Activated T-cell treated with anti-CD3 and anti-CD28 coated beads, Interleukin-2, amount 50 U/mL, for 24 hours (primary cell): ENCODE measurements at places on chromosomes 2 and 18.

DNA sequence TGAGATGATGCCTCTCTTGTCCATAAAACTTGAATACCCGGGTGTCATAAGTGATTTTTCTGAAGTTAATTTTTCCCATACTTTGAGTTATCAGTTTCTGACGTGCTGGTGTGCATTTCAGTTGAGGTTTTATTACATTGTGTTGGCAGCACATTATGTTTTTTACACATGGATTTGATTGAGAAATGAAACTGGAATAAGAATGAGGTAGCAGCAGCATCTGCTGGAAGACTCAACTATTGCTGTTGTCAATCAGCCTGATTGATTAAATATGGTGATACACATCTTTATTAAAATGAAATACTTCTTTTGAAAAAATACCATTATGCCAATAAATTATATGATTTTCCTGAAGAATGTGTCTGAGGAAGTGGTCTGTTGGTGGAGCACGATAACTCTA, 60.5 kb downstream of the INSIG2 start:
- DNase-seq = no peak

- no peak for DNase-seq
Measured at GRCh38 chr2:151664520-151664919, 69.8 kb downstream of the NEB start.

DNA sequence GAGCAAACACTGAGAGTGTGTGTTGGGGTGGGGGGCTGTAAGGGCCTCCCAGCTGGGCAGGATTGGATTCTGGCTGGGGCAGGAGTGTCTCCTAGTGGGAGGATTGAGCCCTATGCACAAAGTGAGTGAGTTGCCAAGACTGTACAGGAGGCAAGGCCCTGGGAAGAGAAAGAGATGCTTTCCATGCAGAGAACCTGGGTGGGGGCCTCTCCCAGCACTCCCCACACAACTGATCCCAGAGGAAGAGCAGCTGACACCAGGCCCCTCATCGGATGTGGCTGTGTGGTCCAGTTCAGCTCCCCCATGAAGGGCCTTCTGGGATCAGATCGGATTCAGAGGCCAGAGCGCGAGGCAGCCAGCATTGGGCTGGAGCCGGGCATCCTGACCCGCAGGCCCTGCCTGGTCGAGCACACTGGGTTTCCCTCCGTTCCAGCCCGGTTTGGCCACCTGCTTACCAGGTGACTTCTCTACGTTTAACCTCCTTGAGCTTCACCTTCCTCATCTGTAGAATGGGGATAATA, 49.4 kb upstream of the FAHD2A start:
- DNase-seq = no peak

DNA sequence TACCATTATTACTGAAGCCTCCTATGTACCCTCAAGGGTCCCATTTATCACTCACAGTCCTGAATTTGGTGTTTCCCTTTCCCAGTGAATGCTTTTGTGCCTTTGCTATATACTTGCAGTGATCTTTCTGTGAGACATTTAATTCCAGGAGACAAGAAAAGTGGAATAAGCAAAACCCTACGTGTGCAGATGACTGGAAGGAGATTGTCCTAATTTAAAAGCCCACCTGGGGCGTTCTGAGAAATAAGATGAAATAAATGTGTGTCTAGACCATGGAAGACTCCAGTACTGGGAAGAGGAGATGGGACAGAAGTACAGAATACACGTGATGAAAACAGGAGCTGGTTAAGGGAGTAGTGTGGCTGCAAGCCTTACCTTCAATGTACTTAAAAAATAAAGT, 19.3 kb downstream of the TYMS start:
- DNase-seq = no peak

DNA sequence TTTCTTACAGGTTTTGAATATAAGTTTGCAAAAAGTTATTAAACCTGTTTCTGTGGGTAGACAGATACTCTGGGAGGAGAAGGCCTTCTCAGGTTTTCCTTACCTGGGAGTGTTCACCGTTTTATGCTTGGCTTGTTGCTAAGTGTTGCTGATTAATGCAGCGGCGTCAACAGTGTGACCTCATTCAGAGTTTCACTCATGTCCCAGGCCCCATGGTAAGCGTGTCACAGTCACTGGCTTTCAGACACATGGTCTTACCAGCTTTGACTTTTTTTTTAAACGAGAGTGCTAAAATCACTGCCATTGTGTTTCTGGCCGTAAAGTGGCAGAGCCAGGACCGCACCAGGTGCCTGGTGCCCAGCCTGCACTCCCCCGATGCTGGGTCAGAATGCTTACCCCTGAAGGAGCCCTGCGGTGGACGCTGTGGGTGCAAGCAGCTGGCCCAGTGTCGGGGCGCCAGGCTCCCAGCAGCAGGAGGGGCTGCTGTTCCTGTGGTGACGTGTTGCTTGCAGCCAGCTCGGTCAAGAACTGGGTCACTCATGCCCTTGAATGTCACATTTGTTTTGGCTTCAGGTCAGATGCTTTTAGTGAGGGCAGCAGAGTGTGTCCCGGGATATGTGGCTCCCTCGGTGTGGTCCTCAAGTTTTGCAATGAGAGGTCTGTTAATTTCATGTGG, 3.5 kb downstream of the CAPN10 start:
- DNase-seq = no peak

DNA sequence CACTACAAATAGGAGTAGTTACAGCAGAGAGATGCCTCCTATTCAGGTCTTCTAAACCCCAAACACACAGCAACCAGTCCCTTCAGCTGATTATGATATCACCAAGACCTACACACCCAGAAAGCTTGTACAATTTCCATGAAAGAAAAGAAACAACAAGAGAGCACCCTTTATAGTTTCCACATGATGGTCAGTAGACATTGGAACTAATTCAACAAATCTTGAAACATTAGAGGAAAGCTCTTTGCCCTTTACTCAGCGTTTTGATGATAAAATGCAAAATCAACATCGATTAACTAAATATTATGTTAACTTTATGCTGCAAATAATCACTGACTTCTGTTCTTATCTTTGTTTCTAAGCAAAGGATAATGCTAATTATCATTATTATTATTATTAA, 393.6 kb upstream of the ID2 start:
- DNase-seq = no peak

DNA sequence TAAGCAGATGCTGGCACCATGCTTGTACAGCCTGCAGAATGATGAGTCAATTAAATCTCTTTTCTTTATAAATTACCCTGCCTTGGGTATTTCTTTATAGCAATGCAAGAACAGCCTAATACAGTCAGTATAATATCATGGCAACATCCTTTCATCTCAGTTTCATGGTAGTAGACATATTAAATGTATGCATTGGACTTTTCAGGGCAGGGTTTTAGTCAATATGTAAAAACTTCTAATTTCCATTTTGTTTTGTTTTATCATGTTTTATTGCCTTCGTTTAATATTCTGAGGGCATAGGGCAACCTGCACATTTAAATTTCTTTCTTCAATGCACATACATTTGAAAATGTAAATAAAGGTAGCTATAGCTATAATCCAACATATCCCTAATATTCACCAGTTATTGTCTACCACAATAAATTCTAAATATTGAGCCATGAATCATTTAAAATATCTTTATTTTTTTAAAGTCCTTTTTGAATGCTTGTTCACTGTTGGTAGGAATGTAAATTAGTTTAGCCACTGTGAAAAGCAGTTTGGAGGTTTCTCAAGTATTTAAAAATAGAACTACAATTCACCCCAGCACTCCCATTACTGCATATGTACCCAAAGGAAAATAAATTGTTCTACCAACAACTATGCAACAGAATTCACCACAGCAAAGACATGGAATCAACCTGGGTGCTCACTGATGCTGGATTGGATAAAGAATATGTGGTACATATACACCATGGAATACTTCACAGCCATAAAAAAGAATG, 41.8 kb upstream of the GRB14 start:
- no peak for DNase-seq

GRCh38 chr2:192749611-192750200, 555.0 kb upstream of the TMEFF2 start:
- DNase-seq = no peak

GRCh38 chr18:5095239-5095638, 101.8 kb downstream of the AKAIN1 start:
- DNase-seq = no peak

DNA sequence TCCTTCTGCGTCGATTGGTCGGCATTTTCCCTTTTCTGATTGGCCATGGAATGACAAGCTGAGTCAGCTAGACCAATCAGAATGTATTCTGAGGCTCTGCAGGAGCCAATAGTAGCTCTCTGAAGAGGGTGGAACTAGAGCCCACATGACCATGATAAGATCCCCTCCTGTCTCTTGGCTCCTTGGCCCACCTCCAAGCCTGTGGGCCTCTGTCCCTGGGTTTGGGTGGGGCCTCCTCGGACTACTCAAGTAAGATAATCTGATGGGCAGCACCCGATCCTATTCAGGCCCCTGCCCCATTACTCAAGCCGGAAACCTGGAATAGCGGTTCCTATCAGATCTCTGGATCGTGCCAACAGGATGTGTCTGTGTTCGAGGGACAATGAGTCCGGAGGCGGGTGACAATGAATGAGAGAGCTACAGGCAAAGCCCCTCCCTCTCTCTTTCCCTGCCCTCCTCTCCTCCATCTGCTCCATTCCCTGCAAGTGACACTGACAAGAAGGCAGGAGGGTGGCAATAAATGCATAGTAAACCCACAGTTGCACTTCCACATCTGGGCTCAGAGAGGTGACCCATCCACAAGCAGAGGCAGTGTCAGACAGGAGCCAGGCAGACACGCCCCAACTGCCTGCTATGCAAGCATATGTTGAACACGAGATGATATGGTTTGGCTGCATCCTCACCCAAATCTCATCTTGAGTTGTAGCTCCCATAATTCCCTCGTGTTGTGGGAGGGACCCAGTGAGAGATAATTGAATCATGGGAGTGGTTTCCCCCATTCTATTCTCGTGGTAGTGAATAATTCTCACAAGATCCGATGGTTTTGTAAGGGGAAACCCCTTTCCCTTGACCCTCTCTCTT, 114.7 kb downstream of the TNS1 start:
- no peak for DNase-seq

GRCh38 chr2:226514895-226515294, 284.7 kb downstream of the IRS1 start:
- DNase-seq = no peak

- DNase-seq = no peak
Measured at GRCh38 chr2:74333175-74333574, 10.0 kb downstream of the SLC4A5 start.

DNA sequence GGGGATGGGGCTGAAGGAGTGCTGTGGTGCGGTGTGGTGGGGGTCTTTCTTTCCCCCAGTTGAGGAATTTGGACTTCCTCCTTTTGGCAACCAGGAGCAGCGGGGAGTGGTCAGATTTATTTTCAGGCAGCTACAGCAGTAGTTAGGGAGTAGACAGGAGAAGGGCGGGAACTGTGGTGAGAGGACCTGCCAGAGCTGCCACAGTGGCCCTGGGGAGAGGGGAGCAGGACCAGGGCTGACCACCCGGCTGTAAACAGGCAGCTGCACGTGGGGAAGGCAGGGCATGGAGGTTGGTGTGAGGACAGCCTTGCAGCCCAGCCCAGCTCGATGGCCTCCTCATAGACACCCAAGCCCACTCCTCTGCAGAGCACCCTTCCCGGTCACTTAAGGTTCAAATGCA, 197.2 kb downstream of the GLI2 start:
- DNase-seq = no peak

GRCh38 chr2:215702116-215702902, 266.4 kb upstream of the FN1 start:
- DNase-seq = no peak

DNA sequence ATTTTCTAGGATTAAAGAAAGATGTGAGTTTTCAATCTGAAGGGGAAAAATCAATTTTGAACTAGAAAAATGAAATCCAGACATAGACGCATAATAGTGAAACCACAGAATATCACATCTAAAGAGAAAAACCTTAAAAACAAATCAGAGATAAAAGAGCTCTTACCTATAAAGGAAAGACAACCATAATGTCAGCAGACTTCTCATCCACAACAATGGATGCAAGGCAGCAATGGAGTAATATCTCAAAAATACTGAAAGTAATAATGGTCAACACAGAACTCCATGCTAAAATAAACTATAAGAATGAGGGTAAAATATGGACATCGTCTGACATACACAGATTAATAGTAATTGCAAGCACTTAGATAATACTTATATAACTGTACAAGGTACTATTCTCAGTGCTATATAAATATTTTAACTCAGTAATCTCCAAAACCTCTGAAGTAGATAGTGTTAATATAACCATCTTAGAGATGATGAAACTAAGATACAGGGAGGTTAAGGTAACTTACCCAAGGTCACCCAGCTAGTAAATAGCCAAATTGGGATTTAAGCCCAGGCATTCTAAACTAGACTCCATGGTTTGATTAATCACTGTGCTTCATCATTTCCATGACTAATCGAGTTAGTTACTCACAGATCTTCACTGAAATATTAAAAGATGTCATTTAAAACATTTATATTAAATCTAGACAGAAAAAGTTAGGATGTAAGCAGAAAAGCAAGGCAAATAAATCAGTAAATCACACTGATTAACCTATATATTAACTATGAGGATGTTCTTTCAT, 89.4 kb upstream of the SPTBN1 start:
- DNase-seq = no peak

DNA sequence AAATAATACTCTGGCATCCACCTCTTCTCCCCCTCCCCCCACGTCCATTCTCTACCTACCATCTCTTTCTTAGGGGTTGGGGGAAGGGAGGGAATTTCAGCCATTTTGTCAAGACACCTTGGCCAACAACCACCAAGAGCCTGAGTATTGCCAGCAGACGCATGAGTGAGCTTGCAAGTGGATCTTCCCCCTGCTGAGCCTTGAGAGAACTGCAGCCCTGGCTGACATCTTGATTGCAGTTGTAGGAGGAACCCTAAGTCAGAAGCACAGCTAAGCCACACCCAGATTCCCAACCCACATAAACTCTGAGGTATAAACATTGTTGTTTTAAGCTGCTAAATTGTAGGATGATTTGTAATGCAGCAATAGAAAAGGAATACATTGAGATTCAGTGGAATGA, 165.6 kb downstream of the TMEFF2 start:
- DNase-seq = no peak

DNA sequence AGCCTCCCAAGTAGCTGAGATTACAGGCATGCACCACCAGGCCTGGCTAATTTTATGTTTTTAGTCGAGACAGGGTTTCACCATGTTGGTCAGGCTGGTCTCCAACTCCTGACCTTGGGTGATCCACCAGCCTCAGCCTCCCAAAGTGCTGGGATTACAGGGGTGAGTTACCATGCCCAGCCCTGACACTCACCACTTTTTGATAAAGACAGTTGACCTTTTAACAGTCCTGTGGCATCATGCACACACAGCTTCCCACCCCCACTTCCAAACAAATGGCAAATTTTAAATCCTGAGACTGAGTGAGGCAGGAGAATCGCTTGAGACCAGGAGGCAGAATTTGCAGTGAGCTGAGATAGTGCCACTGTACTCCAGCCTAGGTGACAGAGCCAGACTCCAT, 6.2 kb upstream of the DNAJB2 start:
- no peak for DNase-seq

DNA sequence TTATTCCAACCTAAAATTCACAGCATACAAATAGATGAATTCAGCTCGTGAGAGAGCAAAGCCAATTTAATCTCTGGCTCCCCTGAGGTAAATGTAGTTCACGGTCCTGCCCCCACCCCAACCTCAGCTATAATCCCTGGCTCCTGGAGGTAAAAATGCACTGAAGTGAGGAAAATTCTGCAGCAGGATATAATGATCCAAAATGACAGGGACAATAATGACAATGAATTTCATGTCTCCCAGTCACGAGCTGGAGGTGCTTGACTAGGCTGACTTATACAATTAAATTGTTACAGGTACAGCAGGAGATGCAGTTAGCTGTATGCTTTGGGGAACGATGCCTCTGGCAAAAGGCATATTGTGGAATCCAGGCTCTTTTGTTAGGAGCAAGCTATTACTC, 82.0 kb downstream of the GPD2 start:
- no peak for DNase-seq
